Suprapubic skin (tissue), 4 donors: ENCODE measurements at places on chromosomes 1 and 21.

- H3K4me3 ChIP-seq: no peak overlapping the region
- peaks cover 25% of the 10 kb centered on the region for H3K4me1 ChIP-seq
- DNase-seq: no peak
- no peaks in the 10 kb centered on the region for H3K36me3 ChIP-seq
Observed at GRCh38 chr1:30083800-30084464, 639.5 kb downstream of the MATN1 start.

DNA sequence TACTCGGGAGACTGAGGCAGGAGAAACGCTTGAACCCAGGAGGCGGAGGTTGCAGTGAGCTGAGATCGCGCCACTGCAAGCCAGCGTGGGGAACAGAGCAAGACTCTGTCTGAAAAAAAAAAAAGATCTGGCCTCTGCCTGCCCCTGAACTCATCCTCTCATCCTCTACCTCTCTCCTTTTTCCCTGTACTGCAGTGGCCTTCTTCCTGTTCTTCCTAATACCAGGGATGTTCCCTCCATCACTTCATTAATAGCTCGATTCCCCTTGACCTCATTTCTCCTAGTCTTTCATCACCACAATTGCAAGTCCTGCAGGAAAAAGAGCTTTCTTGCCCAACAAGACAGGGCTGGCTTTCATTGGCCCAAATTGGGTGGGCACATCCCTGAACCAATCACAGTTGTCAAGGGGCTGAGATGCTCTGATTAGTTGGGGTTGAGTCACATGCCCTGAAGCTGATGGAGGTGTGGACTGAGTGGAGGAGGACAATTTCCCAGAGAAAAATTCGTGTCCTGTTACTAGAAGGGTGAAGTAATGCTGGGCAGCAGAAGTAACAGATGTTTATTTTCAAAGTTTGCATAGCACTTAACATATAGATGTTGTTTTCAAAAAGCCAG, 86.8 kb upstream of the PUM1 start:
- H3K36me3 ChIP-seq: no peaks in the 10 kb centered on the region
- no peak overlapping the region for H3K27ac ChIP-seq
- H3K4me1 ChIP-seq: peaks cover 20% of the 10 kb centered on the region
- DNase-seq: no peak
- no peak overlapping the region for H3K4me3 ChIP-seq

- H3K4me3 ChIP-seq: no peak overlapping the region
- peak overlapping the region; percentile 41 for H3K27ac ChIP-seq
- H3K4me1 ChIP-seq: peaks cover 13% of the 10 kb centered on the region
- H3K27me3 ChIP-seq: no peaks in the 10 kb centered on the region
- no peaks in the 10 kb centered on the region for H3K36me3 ChIP-seq
- no peak for DNase-seq
Observed at GRCh38 chr1:159845751-159846629, 16.5 kb downstream of the VSIG8 start.

GRCh38 chr1:3745590-3746381, 6.5 kb upstream of the CCDC27 start:
- H3K27me3 ChIP-seq: no peaks in the 10 kb centered on the region
- H3K27ac ChIP-seq: no peak overlapping the region
- peak; percentile 67 for DNase-seq
- peaks cover 41% of the 10 kb centered on the region for H3K4me1 ChIP-seq
- peaks cover 22% of the 10 kb centered on the region for H3K36me3 ChIP-seq

DNA sequence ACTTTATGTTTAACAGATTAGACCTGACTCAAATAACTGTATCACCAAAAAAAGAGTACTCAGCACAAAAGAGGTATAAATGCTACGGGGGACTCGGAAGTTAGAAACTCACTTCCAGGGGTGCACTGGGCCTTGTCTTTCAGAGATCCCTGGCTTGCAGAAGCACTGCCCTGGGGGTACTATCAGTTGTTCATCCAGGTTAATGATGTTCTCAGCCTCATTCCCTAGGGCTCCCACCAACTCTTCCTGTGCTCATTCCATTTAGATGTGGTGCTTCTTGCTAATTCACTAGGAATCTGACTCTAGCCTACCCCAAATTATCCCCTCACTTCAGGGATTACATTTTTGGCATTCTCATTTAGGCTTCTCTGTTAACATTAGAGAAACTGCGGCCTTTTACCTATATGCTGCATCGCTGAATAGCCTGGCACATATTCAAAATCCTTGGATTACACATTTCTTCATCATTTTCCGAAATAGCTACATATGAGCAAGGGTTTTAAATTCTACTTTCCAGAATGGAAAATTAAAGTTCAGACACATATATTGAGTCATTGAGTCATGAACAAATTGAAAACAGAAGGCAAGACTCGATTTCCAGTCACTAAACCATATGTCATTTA, 338.5 kb downstream of the KCTD3 start:
- no peaks in the 10 kb centered on the region for H3K27me3 ChIP-seq
- no peaks in the 10 kb centered on the region for H3K36me3 ChIP-seq
- no peak overlapping the region for H3K27ac ChIP-seq
- no peak overlapping the region for H3K4me3 ChIP-seq
- no peaks in the 10 kb centered on the region for H3K4me1 ChIP-seq
- no peak for DNase-seq

- no peaks in the 10 kb centered on the region for H3K27me3 ChIP-seq
- H3K36me3 ChIP-seq: no peaks in the 10 kb centered on the region
- no peak for DNase-seq
Observed at GRCh38 chr1:87410776-87411480, 82.2 kb downstream of the LMO4 start.

GRCh38 chr21:36117286-36117741, 17.6 kb upstream of the CBR3 start:
- DNase-seq: no peak
- peak overlapping the region; percentile 12 for H3K27ac ChIP-seq

GRCh38 chr1:236536540-236536939, 12.8 kb downstream of the LGALS8 start:
- H3K4me1 ChIP-seq: peaks cover 25% of the 10 kb centered on the region
- no peaks in the 10 kb centered on the region for H3K27me3 ChIP-seq
- H3K27ac ChIP-seq: no peak overlapping the region
- no peak for DNase-seq
- H3K36me3 ChIP-seq: peaks cover 46% of the 10 kb centered on the region

DNA sequence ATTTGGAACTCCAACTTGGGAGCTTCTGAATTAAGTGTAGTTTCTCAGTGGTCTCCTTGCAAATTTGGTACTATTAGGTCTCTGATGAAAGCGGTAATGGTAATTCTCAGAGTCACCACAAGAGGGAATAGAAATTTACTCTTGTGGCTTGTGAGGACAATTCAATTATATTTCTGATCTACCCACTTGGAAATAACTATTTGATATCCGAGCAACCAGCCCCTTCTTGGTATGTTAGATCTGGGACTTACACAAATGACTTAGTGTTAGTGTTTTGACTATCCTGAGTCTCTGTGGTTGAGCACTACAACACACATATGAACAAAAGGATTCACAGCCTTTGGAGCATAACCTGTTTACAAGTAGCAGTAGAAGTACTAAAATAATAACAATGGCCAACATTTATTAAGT, 68.1 kb downstream of the RPS6KA1 start:
- DNase-seq: no peak
- no peak overlapping the region for H3K27ac ChIP-seq
- H3K4me3 ChIP-seq: no peak overlapping the region
- peaks cover 9% of the 10 kb centered on the region for H3K4me1 ChIP-seq
- no peaks in the 10 kb centered on the region for H3K27me3 ChIP-seq
- H3K36me3 ChIP-seq: no peaks in the 10 kb centered on the region

DNA sequence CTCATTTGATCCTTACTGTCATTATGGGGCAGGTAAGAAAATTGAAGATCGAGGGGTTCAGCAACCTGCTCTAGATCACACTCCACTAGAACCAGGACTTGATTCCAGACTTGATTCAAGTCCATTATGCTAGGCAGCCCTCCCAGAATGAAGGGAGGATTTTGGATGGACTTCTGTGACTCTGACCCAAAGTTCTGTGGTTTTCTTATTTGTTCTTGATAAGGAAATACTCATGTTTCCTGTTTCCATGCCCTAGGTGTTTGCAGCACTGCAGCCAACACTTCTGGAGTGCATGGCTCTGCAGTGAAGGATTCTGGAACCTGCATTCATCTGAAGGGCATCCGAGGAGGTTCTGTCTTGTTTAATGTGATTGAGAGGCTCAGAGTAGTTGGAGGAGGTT, 140.0 kb downstream of the FCRL5 start:
- no peaks in the 10 kb centered on the region for H3K4me1 ChIP-seq
- H3K27ac ChIP-seq: no peak overlapping the region
- no peaks in the 10 kb centered on the region for H3K27me3 ChIP-seq
- no peak overlapping the region for H3K4me3 ChIP-seq
- no peaks in the 10 kb centered on the region for H3K36me3 ChIP-seq
- DNase-seq: no peak

- H3K27ac ChIP-seq: no peak overlapping the region
- no peaks in the 10 kb centered on the region for H3K36me3 ChIP-seq
- H3K4me1 ChIP-seq: no peaks in the 10 kb centered on the region
- H3K27me3 ChIP-seq: no peaks in the 10 kb centered on the region
Observed at GRCh38 chr21:16137106-16137505, 407.3 kb downstream of the USP25 start.

- H3K27ac ChIP-seq: no peak overlapping the region
- no peaks in the 10 kb centered on the region for H3K27me3 ChIP-seq
- peaks cover 10% of the 10 kb centered on the region for H3K36me3 ChIP-seq
- no peak for DNase-seq
- no peaks in the 10 kb centered on the region for H3K4me1 ChIP-seq
Observed at GRCh38 chr1:48338257-48338656, 115.7 kb downstream of the SLC5A9 start.

DNA sequence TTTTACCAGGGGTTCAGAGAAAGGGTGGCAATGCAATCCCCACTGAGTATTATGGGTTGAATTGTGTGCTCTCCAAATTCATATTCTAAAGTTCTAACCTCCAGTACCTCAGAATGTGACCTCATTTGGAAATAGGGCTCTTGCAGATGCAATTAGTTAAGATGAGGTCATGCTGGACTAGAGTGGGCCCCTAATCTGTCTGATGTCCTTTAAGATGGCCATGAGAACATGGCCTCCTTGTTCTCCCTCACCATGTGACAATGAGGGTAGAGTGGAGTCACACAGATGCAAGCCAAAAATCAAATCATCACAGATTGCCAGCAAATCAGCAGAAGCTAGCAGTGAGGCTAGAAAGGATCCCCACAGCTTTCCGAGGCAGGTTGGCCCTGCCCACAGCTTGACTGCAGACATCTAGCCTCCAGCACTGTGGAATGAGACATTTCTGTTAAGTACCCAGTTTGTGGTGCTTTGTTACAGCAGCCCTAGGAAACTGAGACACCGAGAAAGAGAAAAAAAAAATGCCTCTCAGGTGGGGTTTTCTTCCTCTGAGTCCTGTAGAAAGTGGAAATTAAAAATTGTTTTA, 25.5 kb upstream of the CREG1 start:
- H3K27me3 ChIP-seq: no peaks in the 10 kb centered on the region
- H3K27ac ChIP-seq: no peak overlapping the region
- no peaks in the 10 kb centered on the region for H3K36me3 ChIP-seq
- no peak for DNase-seq
- H3K4me1 ChIP-seq: no peaks in the 10 kb centered on the region

- H3K4me3 ChIP-seq: no peak overlapping the region
- no peak for DNase-seq
- no peaks in the 10 kb centered on the region for H3K27me3 ChIP-seq
- H3K36me3 ChIP-seq: no peaks in the 10 kb centered on the region
- H3K27ac ChIP-seq: no peak overlapping the region
- H3K4me1 ChIP-seq: peaks cover 5% of the 10 kb centered on the region
Observed at GRCh38 chr1:67439277-67440029, 9.3 kb upstream of the SERBP1 start.

DNA sequence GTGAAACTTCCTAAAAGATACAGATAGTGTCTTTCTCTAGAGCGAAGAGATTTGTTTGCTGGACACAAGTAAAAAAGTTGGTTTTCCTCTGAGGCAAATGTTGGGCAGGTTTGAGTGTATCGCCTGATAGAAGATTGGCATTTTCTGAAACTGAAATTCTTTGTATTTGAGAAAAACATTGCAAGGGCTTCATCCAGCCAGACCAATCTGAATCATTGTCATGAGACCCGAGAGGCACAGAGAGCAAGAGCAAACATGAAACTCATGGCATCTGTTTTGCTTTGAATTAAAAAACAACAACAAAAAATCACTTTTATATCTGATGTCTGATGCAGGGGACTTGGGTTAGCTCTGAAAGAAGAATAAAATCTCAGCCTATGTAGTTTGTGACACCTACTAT, 379.3 kb upstream of the NCAM2 start:
- no peaks in the 10 kb centered on the region for H3K27me3 ChIP-seq
- no peak overlapping the region for H3K4me3 ChIP-seq
- H3K27ac ChIP-seq: no peak overlapping the region
- no peaks in the 10 kb centered on the region for H3K36me3 ChIP-seq
- H3K4me1 ChIP-seq: no peaks in the 10 kb centered on the region

DNA sequence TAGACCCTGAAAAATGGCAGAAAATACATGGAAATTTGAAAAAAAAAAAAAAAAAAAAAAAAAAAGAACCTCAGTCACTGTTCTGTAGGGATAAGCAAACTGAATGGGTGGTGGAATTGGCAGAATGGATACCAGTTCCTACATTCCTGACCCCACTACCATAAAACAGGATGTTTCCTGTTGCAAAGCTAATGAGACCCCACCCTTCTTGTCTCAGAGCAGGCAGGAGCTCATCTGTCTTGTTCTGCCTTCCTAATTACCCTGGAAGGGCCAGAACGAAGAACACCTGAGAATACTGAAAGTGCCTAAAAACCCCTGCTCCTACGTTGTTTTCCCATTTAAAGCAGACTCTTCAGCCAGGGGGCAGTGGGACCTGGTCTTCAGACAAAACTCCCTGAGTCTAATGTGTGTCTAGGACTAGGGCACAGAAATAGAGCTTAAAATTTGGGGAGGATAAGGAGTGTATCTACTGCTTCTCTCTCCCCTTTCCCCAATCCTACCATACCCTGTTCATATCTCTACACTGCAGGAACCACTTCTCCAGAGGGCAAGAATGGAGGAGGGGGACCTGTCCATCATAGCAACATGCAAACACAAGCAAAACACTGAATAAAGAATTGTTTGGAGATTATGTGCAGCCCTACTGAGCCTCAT, 3.9 kb downstream of the C1orf56 start:
- no peaks in the 10 kb centered on the region for H3K27me3 ChIP-seq
- H3K27ac ChIP-seq: no peak overlapping the region
- no peak overlapping the region for H3K4me3 ChIP-seq
- peaks cover 48% of the 10 kb centered on the region for H3K36me3 ChIP-seq

DNA sequence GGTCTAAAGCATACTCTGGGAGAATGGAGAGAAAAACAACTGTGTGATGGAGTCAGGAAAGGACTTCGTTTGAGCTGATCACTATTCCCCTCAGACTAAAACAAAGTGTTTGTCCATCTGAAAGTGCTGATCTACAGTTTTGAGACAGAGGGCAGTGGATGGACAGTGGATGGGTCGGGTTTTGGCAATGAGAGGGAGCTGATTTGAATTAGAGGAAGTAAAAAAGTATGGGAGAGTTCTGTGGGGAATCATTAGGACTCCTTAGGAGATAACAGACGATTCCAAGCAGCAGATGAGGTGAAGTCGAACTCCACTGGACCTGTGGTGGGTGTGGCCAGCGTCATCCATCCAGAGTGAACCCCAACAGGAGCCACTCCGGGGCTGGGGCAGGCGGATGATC, 62.3 kb downstream of the PTGS2 start:
- H3K36me3 ChIP-seq: no peaks in the 10 kb centered on the region
- peaks cover 10% of the 10 kb centered on the region for H3K4me1 ChIP-seq
- H3K27ac ChIP-seq: peak overlapping the region; percentile 16
- no peak for DNase-seq
